ENCODE measurements at places on chromosomes 4 and X. TPM values are rescaled to one million over a fixed set of nuclear protein-coding genes. Genes with fewer than 3 reads are reported as not detected.

DNA sequence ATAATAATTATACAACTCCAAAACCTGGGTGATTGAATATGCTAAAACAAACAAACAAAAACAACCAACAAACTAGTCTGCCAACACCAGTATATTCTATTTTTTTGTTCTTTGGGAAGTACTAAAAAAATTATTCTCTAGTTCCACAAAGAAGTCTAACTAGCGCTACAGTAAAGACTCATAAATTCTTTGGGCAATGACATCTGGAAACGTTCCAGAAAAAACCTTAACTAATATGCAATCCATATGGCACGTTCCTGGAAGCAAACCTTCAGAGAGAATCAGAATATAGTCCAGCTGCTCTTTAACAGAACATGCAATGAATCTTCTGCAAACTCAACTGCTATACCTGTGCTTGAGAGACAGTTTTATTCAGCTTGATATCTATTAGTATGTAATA is 500.1 kb downstream of the TRAM1L1 start:
- DNase-seq: no peak
- no peak overlapping the region for H3K4me3 ChIP-seq
- H3K36me3 ChIP-seq: no peaks in the 10 kb centered on the region
- H3K27me3 ChIP-seq: no peaks in the 10 kb centered on the region
- no peak overlapping the region for H3K27ac ChIP-seq

- no peaks in the 10 kb centered on the region for H3K27me3 ChIP-seq
- H3K27ac ChIP-seq: peak overlapping the region; percentile 89
- H3K4me3 ChIP-seq: peak overlapping the region; percentile 93
- H3K4me1 ChIP-seq: no peaks in the 10 kb centered on the region
- peak; percentile 69 for DNase-seq
- H3K36me3 ChIP-seq: peaks cover 8% of the 10 kb centered on the region
Observed at GRCh38 chrX:47218920-47219815, 687 bp downstream of the CDK16 start.

GRCh38 chr4:42672359-42673081 is 15.6 kb upstream of the ATP8A1 start:
- H3K4me1 ChIP-seq: no peaks in the 10 kb centered on the region
- H3K36me3 ChIP-seq: no peaks in the 10 kb centered on the region
- H3K4me3 ChIP-seq: no peak overlapping the region
- H3K27me3 ChIP-seq: no peaks in the 10 kb centered on the region

- no peak overlapping the region for H3K27ac ChIP-seq
- H3K27me3 ChIP-seq: no peaks in the 10 kb centered on the region
- no peak overlapping the region for H3K4me3 ChIP-seq
- H3K36me3 ChIP-seq: no peaks in the 10 kb centered on the region
- DNase-seq: no peak
- H3K4me1 ChIP-seq: no peaks in the 10 kb centered on the region
Observed at GRCh38 chrX:47864785-47865184, 28.1 kb downstream of the ZNF81 start.

GRCh38 chr4:86898562-86898961 is 6.3 kb upstream of the C4orf36 start:
- H3K36me3 ChIP-seq: no peaks in the 10 kb centered on the region
- DNase-seq: no peak
- H3K4me3 ChIP-seq: no peak overlapping the region
- no peaks in the 10 kb centered on the region for H3K4me1 ChIP-seq

The ZMAT1 gene
- total RNA-seq: 1.6 TPM

- DNase-seq: no peak
- H3K4me1 ChIP-seq: no peaks in the 10 kb centered on the region
Observed at GRCh38 chr4:123109139-123109538, 186.7 kb upstream of the NUDT6 start.

DNA sequence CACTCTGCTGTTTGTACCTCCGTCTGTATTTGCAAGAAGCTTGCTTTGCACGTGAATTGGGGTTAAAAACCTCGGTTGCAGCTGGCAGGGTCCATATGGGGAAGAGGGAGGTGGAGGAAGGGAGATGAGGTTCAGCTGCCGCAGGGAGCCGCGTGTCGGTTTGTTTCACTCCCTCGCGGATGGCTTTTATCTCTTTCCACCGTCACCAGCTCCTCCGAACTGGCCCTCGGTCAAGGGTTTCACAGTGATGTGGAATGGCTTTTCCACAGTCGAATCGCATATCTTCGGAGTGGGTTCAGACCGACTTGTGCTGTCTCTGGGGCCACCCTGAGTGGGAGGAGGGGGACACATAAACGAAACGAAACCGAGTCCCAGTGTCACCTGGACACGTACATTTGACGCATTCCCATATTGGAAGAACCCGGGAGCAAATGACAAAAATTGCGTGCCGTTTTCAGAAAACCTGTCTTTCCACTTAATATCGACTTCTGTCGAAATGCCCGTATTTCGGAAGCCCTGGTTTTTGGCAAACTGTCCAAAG is 929 bp downstream of the ZBTB33 start:
- H3K27me3 ChIP-seq: no peaks in the 10 kb centered on the region
- peak overlapping the region; percentile 81 for H3K27ac ChIP-seq
- peak overlapping the region; percentile 53 for H3K4me3 ChIP-seq
- peak; percentile 42 for DNase-seq
- no peaks in the 10 kb centered on the region for H3K36me3 ChIP-seq

- no peaks in the 10 kb centered on the region for H3K27me3 ChIP-seq
- H3K4me1 ChIP-seq: no peaks in the 10 kb centered on the region
- no peak for DNase-seq
- no peak overlapping the region for H3K4me3 ChIP-seq
- no peaks in the 10 kb centered on the region for H3K36me3 ChIP-seq
Observed at GRCh38 chr4:3271131-3271530, 21.7 kb upstream of the RGS12 start.

GRCh38 chrX:129769467-129770154 is 10.1 kb upstream of the SASH3 start:
- no peaks in the 10 kb centered on the region for H3K36me3 ChIP-seq
- no peaks in the 10 kb centered on the region for H3K4me1 ChIP-seq
- no peak overlapping the region for H3K27ac ChIP-seq
- no peak overlapping the region for H3K4me3 ChIP-seq
- H3K27me3 ChIP-seq: no peaks in the 10 kb centered on the region

The FAM114A1 gene
- 88.3 TPM for total RNA-seq

The USP27X gene
- total RNA-seq: 2.2 TPM

- H3K36me3 ChIP-seq: no peaks in the 10 kb centered on the region
- no peaks in the 10 kb centered on the region for H3K27me3 ChIP-seq
- no peak overlapping the region for H3K27ac ChIP-seq
- DNase-seq: no peak
Observed at GRCh38 chr4:10135260-10135659, 18.7 kb upstream of the WDR1 start.

GRCh38 chr4:139458999-139459398 is 5.1 kb downstream of the RAB33B start:
- H3K4me1 ChIP-seq: no peaks in the 10 kb centered on the region
- no peaks in the 10 kb centered on the region for H3K36me3 ChIP-seq
- H3K4me3 ChIP-seq: no peak overlapping the region
- no peak overlapping the region for H3K27ac ChIP-seq
- H3K27me3 ChIP-seq: no peaks in the 10 kb centered on the region

The AKAP14 gene
- total RNA-seq: not detected

GRCh38 chr4:30962939-30963338 is 242.8 kb downstream of the PCDH7 start:
- no peak for DNase-seq
- no peak overlapping the region for H3K27ac ChIP-seq
- no peaks in the 10 kb centered on the region for H3K36me3 ChIP-seq
- no peaks in the 10 kb centered on the region for H3K4me1 ChIP-seq
- H3K27me3 ChIP-seq: no peaks in the 10 kb centered on the region

The NDST4 gene
- 0.20 TPM for total RNA-seq

GRCh38 chr4:22676063-22676462 is 16.7 kb upstream of the GBA3 start:
- DNase-seq: no peak
- H3K27ac ChIP-seq: no peak overlapping the region
- no peaks in the 10 kb centered on the region for H3K4me1 ChIP-seq
- no peaks in the 10 kb centered on the region for H3K36me3 ChIP-seq
- no peaks in the 10 kb centered on the region for H3K27me3 ChIP-seq

The TAF7L gene
- not detected for total RNA-seq

DNA sequence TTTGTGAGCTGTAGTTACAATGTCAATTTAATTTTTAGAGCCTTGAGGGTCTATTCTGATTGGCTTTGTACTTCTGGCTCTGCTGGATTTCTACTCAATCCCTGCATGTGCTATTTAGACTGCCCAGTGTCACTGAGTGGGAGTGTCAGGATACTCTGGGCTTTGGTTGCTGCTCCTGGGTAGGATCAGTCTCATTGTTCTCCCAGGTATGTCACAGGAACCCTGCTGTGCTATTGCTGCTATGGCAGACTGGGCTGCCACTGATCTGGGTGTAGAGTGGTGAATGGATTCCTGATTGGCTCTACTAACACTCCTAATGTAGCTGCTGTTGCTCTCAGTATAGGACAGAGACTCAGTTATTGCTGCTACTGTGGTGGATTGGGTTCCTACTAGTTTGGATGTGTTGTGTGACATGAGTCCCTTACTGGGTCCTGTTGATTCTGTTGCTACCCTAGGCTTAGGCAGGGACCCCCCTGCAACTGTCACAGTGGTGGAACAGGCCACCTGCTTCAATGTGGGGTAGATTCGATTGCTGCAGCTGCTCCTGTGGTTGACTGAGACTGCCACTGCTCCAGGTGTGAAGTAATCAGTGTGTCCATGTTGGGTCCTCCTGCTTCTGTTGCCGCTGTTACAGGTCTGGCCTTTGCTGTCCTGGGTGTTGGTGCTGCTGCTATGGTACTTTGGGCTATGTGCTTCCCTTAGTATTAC is 707.8 kb upstream of the AMOT start:
- no peak for DNase-seq
- H3K4me3 ChIP-seq: no peak overlapping the region
- no peaks in the 10 kb centered on the region for H3K27me3 ChIP-seq
- H3K27ac ChIP-seq: no peak overlapping the region

- no peak overlapping the region for H3K27ac ChIP-seq
- DNase-seq: no peak
- H3K4me3 ChIP-seq: no peak overlapping the region
- H3K27me3 ChIP-seq: no peaks in the 10 kb centered on the region
- H3K36me3 ChIP-seq: no peaks in the 10 kb centered on the region
Observed at GRCh38 chrX:32798990-32799389, 412.4 kb downstream of the DMD start.

- H3K4me1 ChIP-seq: no peaks in the 10 kb centered on the region
- H3K4me3 ChIP-seq: no peak overlapping the region
- no peak for DNase-seq
- no peaks in the 10 kb centered on the region for H3K27me3 ChIP-seq
- no peaks in the 10 kb centered on the region for H3K36me3 ChIP-seq
- H3K27ac ChIP-seq: no peak overlapping the region
Observed at GRCh38 chr4:168864821-168865541, 145.1 kb downstream of the CBR4 start.

- H3K27ac ChIP-seq: no peak overlapping the region
- no peak overlapping the region for H3K4me3 ChIP-seq
- H3K27me3 ChIP-seq: peaks cover 91% of the 10 kb centered on the region
- no peaks in the 10 kb centered on the region for H3K4me1 ChIP-seq
- peak; percentile 14 for DNase-seq
- no peaks in the 10 kb centered on the region for H3K36me3 ChIP-seq
Observed at GRCh38 chr4:1405636-1406393, 427 bp downstream of the NKX1-1 start.

GRCh38 chr4:183986971-183987946 is 82.2 kb downstream of the STOX2 start:
- H3K4me1 ChIP-seq: no peaks in the 10 kb centered on the region
- H3K4me3 ChIP-seq: peak overlapping the region; percentile 17
- H3K36me3 ChIP-seq: no peaks in the 10 kb centered on the region
- H3K27ac ChIP-seq: peak overlapping the region; percentile 30
- DNase-seq: peak; percentile 53

- no peaks in the 10 kb centered on the region for H3K4me1 ChIP-seq
- DNase-seq: no peak
- H3K36me3 ChIP-seq: no peaks in the 10 kb centered on the region
- no peak overlapping the region for H3K27ac ChIP-seq
Observed at GRCh38 chr4:139214039-139214534, 37.1 kb upstream of the ELF2 start.

DNA sequence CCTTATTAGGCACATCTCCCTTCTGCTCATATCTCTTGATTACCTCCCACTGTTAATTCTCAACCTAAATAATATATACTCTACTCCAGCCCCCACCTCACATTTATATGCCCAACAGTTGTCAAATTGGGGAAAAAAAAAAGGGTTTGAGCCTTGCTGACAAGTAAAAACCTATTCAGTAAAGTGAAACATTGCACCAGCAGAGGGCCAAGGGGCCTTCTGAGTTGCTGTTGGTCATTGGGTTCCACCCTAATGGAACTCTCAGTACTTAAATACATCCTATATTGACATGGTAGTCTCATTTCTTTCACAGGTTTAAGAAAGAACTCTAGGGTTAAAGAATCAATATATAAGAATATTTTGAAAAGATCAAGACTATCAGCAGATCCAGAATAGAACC is 362.2 kb downstream of the SMARCA1 start:
- no peaks in the 10 kb centered on the region for H3K36me3 ChIP-seq
- DNase-seq: no peak
- no peaks in the 10 kb centered on the region for H3K4me1 ChIP-seq
- no peak overlapping the region for H3K4me3 ChIP-seq
- no peaks in the 10 kb centered on the region for H3K27me3 ChIP-seq

DNA sequence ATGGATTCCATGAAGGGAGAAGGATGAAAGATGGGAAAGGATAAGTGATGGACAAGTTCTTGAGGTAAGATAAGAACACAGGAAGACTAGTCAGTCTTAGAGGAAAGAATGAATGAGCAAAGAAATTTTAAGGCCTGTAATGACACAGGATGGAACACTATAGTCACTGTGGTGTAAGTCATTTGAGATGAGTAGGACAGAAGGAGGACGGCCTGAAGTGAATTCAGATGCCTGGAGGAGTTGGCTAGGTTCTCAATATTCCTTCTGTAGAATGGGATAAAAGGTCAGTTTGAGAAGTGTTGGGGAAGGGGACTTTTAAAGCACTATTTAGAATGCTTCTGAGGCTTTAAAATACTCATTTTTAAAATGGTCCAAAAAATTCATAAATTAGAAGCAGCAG is 3.9 kb downstream of the MSMO1 start:
- peaks cover 6% of the 10 kb centered on the region for H3K36me3 ChIP-seq
- no peak overlapping the region for H3K27ac ChIP-seq
- H3K4me3 ChIP-seq: no peak overlapping the region
- DNase-seq: no peak
- H3K27me3 ChIP-seq: no peaks in the 10 kb centered on the region
- H3K4me1 ChIP-seq: no peaks in the 10 kb centered on the region

Data from colonic mucosa (tissue), 4 donors.